ENCODE measurements at places on chromosomes 6 and 20.

DNA sequence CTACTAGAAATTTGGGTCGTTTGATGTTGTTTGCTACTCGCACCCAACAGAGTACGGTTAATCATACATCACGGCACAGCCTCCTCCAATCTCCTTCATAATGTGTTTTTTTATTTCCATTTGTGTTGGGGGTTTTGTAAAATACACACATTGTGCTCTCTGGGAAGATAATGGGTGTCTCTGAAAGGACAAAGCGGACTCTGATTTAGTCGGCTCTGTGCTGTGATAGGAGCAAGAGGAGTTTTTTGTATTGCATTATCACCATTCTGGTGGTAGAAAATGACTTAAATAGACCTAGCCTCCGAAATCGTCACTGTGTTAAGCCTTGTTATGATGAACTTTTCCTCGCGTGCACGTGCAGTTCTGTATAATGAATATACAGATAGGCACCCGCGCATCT lies 196.3 kb downstream of the CDH4 start:
- no peak for ATAC-seq

- ATAC-seq = peak; percentile 79
Measured at GRCh38 chr6:49553384-49553783, 2.9 kb downstream of the C6orf141 start.

DNA sequence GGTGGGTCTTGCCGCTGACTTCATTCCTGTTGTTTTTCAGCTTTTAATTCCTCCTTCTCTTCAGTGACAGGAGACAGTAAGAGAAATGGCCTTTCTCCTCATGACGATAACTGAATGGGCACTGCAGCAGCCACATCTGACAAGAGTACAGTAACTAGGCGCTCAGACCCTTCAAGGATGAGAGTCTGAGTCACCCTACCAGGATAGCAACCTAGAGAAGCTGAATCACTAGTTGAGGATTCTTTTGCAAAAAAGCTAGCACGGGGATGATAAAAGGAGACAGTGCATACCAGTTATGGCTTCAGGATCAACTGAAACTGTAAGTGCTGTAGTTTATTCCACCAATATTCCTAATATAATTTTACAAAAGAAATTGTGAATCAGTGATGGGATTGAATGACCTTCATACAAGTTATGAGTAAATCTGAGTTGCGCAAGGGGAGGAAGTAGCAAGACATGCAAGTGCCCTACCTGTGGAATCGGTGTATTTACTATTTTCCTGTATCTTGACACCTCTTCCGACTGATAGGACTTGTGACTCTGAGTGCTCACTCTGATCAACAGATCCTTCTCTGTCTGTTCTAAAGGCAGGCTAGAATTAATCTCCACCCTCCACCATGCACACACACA lies 161.8 kb upstream of the GRIK2 start:
- no peak for ATAC-seq

DNA sequence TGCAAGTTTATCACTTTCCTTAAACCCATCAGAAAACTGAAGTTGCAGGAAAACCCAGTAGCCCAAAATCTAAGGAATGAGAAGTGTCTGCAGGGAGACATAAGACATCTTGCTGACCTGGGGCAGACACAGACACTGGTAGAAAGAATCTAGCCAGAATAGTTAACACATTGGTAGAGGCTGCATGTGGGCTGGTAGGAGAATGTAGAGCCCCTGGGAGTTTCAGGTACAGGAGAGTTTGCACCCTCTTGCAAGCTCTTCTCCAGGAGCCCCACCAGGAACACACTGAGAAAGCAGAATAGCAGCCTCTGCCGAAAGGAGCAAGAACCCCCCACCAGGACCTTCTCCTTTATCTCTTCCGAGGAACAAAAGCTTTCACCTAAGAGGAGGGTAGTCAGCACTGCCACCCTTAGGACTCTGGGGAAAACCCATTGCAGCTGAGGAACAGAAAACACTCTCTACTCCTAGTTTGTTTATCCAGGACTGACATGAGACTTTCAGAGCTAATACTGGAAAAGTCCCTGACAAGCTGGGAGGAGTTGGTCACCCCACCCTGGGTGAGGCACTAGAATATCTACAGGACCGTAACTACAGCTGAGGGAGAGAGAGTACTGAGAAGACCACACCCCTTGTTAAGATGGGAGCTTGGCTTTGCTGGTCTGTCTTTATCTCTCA lies 10.5 kb upstream of the OGFRL1 start:
- ATAC-seq = peak; percentile 41

DNA sequence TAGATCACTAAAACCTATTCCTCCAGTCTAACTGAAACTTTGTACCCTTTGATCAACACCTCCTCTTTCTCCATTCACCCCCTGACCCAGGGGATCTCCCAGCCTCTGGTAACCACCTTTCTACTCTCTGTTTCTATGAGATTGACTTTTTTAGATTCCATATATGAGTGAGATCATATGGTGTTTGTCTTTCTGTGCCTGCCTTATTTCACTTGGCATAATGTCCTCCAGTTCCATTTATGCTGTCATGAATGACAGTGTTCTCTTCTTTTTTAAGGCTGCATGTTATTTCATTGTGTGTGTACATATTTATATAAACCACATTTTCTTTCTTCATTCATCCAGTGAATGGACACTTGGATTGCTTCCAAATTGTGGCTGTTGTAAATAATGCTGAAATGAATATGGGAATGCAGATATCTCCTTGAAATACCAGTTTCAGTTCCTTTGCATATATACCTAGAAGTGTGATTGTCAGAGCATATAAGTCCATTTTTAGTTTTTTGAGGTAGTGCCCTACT lies 57.7 kb downstream of the DHX35 start:
- ATAC-seq = no peak

GRCh38 chr6:143642403-143642802 lies 35.4 kb upstream of the PHACTR2 start:
- no peak for ATAC-seq

GRCh38 chr6:18893540-18894269 lies 506.6 kb downstream of the RNF144B start:
- ATAC-seq = no peak

DNA sequence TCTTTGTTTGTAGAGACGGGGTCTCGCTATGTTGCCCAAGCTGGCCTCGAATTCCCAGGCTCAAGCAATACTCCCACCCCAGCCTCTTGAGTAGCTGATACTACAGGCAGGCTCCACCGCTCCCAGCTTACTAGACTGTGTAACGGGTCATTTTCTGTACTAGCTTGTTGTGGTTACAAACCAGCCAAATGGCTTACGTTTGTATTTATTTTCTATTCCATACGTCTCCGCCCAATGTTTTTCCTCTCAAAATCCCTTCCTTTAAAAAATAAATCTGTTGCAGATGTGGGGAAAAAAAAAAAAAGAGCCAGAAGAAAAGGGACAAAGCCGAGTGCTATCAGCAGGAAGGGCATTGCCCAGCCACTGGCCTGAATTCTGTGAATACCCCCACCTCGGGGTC lies 41.6 kb downstream of the PRND start:
- ATAC-seq = no peak

GRCh38 chr6:142531727-142532126 lies 229.9 kb downstream of the ADGRG6 start:
- ATAC-seq = no peak

GRCh38 chr6:35311390-35312075 lies 13.9 kb downstream of the DEF6 start:
- peak; percentile 37 for ATAC-seq

GRCh38 chr6:138592749-138593123 lies 93.4 kb upstream of the NHSL1 start:
- ATAC-seq = no peak

DNA sequence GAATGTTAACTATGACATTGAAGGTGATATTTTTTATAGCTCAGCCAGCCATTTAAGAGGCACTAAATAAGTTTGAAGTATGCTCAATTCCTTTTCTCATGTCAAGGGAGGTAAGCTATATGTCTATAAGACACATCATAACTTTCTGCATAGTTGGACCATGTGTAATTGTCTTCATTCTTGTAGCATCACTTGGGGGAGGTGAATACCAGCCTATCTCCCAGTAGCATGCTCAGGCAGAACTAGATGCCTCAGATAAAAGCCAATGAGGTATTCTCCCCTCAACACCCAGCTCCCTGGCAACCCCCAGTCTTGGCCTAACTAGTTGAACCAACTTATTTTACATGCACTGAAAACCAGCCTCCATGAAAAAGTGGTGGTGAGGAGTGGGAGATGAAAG lies 158.3 kb upstream of the JAG1 start:
- ATAC-seq = no peak

- ATAC-seq = no peak
Measured at GRCh38 chr6:5657684-5658430, 348.9 kb downstream of the NRN1 start.

DNA sequence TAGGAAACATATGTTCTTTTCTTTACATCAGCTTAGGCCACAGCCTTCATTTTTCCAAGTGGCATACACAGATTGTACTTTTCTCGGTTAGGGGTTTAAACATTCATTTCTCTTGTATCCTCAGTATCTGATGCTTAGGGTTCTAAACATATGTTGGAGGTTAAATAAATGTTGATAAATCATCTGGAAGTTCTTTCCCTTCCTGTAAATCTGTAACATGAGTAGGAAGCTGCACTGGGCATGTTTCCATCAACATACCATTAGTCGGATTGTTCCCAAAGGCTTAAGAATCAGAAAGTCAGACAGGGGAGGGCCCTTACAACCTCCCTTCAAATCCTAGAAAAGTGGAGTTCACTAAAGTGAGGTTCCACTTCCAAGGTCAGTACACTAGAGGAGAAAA lies 54.8 kb upstream of the BCLAF1 start:
- no peak for ATAC-seq

DNA sequence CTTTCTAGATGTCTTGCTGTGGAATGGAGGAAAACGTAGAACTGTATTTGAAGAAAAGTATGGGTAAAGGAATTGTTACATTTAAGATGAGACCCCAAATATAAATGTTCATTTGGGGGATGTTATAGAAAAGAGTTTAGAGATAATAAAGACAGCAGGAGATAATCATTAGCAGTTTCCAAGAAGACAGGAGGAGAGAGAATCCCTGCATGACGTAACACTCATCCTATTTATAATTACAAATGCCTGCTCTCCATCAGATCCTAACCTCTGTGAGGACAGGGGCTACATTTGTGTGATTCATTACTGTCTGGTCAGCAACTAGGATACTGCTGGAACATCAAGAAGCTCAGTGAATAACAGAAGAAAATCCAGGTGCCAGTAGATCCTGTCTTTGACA lies 133.0 kb upstream of the HDDC2 start:
- ATAC-seq = no peak

Data from esophagus mucosa (tissue), 1 donor.